Type B pancreatic cell (in vitro differentiated cells): ENCODE measurements at places on chromosomes 5 and 9. TPM values are rescaled to one million over a fixed set of nuclear protein-coding genes. Genes with fewer than 3 reads are reported as not detected.

Gene PLAC8L1
- total RNA-seq, result 0.95 and 2.4 TPM in 2 replicates

Gene ZNG1C
- 27.2 and 33.2 TPM in 2 replicates for total RNA-seq

Gene PCDH12
- not detected in 2 replicates for total RNA-seq

Gene IL9
- total RNA-seq, result not detected in 2 replicates

Gene BTNL8
- 0.87 and 2.0 TPM in 2 replicates for total RNA-seq

Gene IFNA2
- not detected in 2 replicates for total RNA-seq

Gene LHX3
- total RNA-seq, result 0.10 and 0.90 TPM in 2 replicates

Gene PPIC
- total RNA-seq, result 23.4 and 57.7 TPM in 2 replicates

Gene PCDHA13
- 2.6 and 5.1 TPM in 2 replicates for total RNA-seq

Gene SPRY4
- total RNA-seq, result 16.1 and 20.7 TPM in 2 replicates

Gene POLE3
- 43.2 and 54.9 TPM in 2 replicates for total RNA-seq

GRCh38 chr9:83280268-83280667, 217.3 kb upstream of the RASEF start:
- H3K36me3 ChIP-seq, result no peaks in the 10 kb centered on the region
- no peak overlapping the region for H3K27ac ChIP-seq
- H3K27me3 ChIP-seq, result peaks cover 24% of the 10 kb centered on the region
- DNase-seq, result no peak
- peaks cover 10% of the 10 kb centered on the region for H3K4me1 ChIP-seq

- no peak for DNase-seq
- H3K36me3 ChIP-seq, result peaks cover 12% of the 10 kb centered on the region
- H3K4me3 ChIP-seq, result peak overlapping the region; percentile 27
- H3K27ac ChIP-seq, result no peak overlapping the region
- no peaks in the 10 kb centered on the region for H3K27me3 ChIP-seq
Observed at GRCh38 chr9:78239506-78239905, 3.6 kb downstream of the CEP78 start.

- H3K36me3 ChIP-seq, result no peaks in the 10 kb centered on the region
- no peaks in the 10 kb centered on the region for H3K4me1 ChIP-seq
- no peaks in the 10 kb centered on the region for H3K27me3 ChIP-seq
- DNase-seq, result no peak
- H3K4me3 ChIP-seq, result no peak overlapping the region
Observed at GRCh38 chr5:18944771-18945170, 1043.2 kb downstream of the CDH18 start.

GRCh38 chr5:139295346-139296057, 2.0 kb downstream of the MATR3 start:
- peaks cover 7% of the 10 kb centered on the region for H3K36me3 ChIP-seq
- H3K27ac ChIP-seq, result peak overlapping the region; percentile 96
- no peak for DNase-seq
- peaks cover 47% of the 10 kb centered on the region for H3K4me1 ChIP-seq
- no peaks in the 10 kb centered on the region for H3K27me3 ChIP-seq

GRCh38 chr5:85990998-85991397, 626.7 kb upstream of the COX7C start:
- no peaks in the 10 kb centered on the region for H3K27me3 ChIP-seq
- no peak for DNase-seq

DNA sequence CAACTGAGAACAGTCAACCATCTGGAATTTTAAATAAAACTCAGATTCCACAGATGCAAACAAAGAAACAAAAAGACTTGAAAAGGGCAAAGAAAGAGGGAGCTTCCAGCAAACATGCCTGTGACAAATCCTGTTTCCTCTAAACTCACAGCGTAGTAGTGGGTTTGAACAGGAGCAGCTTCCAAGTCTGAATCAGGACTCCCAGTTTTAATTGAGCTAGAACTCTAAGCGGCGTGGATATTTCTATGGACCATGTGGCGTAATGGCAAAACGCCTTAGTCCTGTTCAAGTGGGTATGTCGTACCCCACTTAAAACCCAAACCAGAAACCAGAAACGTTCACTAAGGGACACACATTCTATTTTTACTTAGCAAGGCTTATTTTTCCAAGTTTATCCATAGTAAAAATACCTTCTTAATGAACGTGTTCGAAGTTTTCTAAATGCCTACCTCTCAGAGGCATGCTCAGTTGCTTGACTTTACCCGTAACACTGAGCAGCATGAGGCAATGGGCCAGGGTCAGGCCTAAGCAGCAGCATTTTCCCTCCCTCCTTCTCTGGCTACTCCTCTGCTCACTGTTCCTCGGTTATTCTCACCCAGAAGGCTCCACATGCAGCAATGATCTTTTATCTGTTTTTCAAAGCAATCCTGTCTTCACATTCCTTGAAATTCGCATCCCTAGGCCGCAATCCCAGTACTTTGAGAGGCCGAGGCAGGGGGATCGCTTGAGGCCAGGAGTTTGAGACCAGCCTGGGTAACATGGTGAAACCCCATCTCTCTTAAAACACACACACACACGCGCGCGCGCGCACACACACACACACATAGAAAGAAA, 77.9 kb downstream of the FNBP1 start:
- no peak for DNase-seq
- H3K27me3 ChIP-seq, result no peaks in the 10 kb centered on the region
- H3K36me3 ChIP-seq, result peaks cover 10% of the 10 kb centered on the region
- H3K27ac ChIP-seq, result peak overlapping the region; percentile 70
- no peak overlapping the region for H3K4me3 ChIP-seq

GRCh38 chr5:177376107-177376506, 8.1 kb upstream of the SLC34A1 start:
- peaks cover 1% of the 10 kb centered on the region for H3K4me1 ChIP-seq
- no peaks in the 10 kb centered on the region for H3K36me3 ChIP-seq
- no peak overlapping the region for H3K4me3 ChIP-seq

GRCh38 chr9:127707766-127708165, 978 bp downstream of the CFAP157 start:
- no peak overlapping the region for H3K27ac ChIP-seq
- H3K36me3 ChIP-seq, result no peaks in the 10 kb centered on the region
- no peak for DNase-seq
- H3K4me1 ChIP-seq, result peaks cover 15% of the 10 kb centered on the region

DNA sequence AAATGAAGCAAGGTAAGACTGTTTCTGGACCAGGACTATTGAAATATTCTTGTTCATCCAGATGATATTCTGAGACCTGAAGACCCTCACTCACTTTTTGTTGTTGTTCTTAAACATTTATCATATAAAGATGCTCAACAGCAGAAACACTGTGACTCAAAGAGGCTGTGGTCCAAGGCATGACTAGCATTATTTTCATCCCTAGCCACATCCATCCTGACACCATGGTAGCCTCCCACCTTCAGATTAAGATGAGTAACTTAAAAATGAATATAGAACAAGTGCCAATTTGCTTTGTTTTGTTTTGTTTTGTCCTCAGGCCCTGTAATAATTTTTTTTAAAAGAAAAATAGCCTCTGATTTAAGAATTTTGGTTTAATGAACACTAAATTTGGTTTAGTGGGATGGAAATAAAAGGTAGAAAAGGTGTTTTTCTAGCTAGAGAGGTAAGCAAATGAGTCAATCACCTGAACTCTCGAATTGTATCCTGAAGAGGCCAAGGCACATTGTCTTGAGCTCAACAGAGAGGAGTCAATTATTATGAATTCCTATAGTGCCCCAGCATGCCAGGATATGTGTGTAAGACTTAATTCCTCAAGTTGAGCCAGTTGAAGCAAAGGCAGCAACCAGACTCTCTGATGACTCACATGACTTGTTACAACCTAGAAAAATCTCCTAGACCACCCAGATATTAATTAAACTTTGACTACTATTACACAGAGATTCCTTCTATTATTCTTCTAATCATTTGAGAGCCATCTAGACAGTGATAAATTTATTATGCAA, 380.1 kb upstream of the TUSC1 start:
- no peaks in the 10 kb centered on the region for H3K4me1 ChIP-seq
- no peaks in the 10 kb centered on the region for H3K36me3 ChIP-seq
- H3K27ac ChIP-seq, result no peak overlapping the region

- H3K4me1 ChIP-seq, result peaks cover 11% of the 10 kb centered on the region
- H3K27ac ChIP-seq, result no peak overlapping the region
- no peak overlapping the region for H3K4me3 ChIP-seq
- no peaks in the 10 kb centered on the region for H3K27me3 ChIP-seq
- no peak for DNase-seq
Observed at GRCh38 chr9:13791816-13792215, 512.3 kb upstream of the MPDZ start.

- no peaks in the 10 kb centered on the region for H3K36me3 ChIP-seq
- H3K27me3 ChIP-seq, result peaks cover 6% of the 10 kb centered on the region
- H3K27ac ChIP-seq, result no peak overlapping the region
- no peaks in the 10 kb centered on the region for H3K4me1 ChIP-seq
- no peak for DNase-seq
- H3K4me3 ChIP-seq, result no peak overlapping the region
Observed at GRCh38 chr5:115096034-115096769, 73.5 kb downstream of the TRIM36 start.

DNA sequence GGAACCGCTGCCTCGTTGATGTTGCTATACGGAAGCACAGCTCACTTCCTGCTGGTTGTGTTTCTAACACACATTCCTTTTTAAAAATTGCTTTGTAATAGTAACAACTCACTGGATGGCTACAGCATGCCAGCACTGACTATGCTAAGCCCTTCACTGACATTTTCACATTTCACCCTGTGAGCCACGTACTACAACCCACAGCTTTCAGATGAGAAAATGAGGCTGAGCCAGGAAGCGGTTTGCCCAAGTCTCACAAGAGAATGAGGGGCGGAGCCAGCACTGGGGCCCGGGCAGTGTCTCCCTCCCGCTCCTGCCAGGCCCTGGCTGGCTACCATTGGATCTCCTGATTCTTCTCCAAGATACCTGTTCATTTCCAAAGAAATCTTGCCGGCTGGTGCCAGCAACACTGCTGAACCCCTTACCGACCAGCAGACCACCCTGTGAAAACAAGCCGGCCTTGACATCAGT, 38.3 kb downstream of the FAM78A start:
- H3K27ac ChIP-seq, result peak overlapping the region; percentile 42
- peaks cover 20% of the 10 kb centered on the region for H3K4me1 ChIP-seq
- no peak for DNase-seq
- no peak overlapping the region for H3K4me3 ChIP-seq
- no peaks in the 10 kb centered on the region for H3K36me3 ChIP-seq

DNA sequence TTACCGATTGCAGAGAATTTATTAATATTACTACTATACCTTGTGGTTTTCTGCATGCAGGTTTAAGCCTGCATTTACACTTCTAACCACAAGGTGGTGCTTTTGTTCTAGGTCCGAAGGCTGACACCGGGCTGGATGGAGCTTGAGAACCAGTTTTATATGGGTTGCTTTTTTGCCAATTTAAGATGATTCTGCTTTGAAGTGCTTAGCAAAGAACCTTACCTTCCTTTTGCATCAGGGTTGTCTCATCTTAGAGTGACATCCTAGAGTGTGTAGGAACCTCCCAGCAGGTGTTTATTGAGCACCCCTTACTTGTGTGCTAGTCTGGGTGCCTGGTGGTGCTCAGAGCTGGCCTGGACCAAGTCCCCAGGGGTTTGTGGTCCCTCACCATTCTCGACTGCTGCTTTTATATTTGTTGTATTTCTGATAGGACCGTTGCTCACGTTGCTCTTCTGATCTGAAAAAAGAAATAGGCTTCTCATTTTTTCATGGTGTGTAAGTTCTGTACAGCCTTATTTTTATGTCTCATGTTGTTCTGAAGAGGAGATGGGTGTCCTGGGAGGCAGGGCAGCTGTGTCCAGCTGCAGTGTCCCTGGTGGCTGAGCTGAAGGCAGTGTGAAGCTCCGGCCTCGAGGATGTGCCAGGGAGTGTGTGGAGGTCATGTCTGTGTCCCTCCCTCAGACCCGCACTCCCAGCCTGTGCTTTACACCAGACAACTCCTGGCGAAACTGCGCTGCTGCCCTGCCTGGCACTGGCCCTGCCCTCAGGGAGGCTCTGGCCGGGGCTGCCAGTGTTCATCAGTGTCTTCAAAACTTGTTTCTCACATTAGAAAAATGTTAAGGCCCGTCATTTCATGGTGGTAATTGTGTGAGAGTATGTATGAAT, 54.3 kb downstream of the EHMT1 start:
- peaks cover 47% of the 10 kb centered on the region for H3K4me1 ChIP-seq
- H3K4me3 ChIP-seq, result no peak overlapping the region
- no peaks in the 10 kb centered on the region for H3K27me3 ChIP-seq
- H3K27ac ChIP-seq, result peak overlapping the region; percentile 59
- peaks cover 25% of the 10 kb centered on the region for H3K36me3 ChIP-seq

- DNase-seq, result no peak
- no peak overlapping the region for H3K27ac ChIP-seq
- peaks cover 31% of the 10 kb centered on the region for H3K36me3 ChIP-seq
- H3K4me3 ChIP-seq, result no peak overlapping the region
- H3K27me3 ChIP-seq, result no peaks in the 10 kb centered on the region
Observed at GRCh38 chr5:143314659-143315058, 88.8 kb downstream of the NR3C1 start.

DNA sequence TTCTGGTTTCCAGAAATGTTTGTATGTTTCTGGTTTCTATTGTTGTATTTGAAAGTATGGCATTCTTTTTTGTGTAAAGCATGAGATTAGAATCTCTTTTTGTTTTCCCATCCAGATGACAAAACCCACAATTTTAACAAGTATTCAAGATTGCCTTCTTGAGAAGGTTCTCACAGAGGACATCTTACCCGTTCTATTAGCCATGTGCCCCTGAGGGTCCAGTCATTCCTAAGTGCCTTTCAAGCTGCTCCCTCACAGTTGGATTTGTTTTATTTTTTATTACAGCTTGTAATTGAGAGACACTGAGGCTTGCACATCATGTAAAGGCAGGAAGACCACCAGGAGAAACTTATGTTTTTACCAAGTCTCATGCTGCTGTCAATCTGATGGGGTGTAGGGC, 19.3 kb upstream of the LOX start:
- H3K4me3 ChIP-seq, result no peak overlapping the region
- H3K27me3 ChIP-seq, result peaks cover 3% of the 10 kb centered on the region
- no peak overlapping the region for H3K27ac ChIP-seq
- no peaks in the 10 kb centered on the region for H3K36me3 ChIP-seq

GRCh38 chr5:77083088-77083487, 4.0 kb downstream of the ZBED3 start:
- DNase-seq, result no peak
- H3K27ac ChIP-seq, result no peak overlapping the region
- H3K27me3 ChIP-seq, result no peaks in the 10 kb centered on the region
- H3K4me3 ChIP-seq, result no peak overlapping the region
- peaks cover 29% of the 10 kb centered on the region for H3K36me3 ChIP-seq

DNA sequence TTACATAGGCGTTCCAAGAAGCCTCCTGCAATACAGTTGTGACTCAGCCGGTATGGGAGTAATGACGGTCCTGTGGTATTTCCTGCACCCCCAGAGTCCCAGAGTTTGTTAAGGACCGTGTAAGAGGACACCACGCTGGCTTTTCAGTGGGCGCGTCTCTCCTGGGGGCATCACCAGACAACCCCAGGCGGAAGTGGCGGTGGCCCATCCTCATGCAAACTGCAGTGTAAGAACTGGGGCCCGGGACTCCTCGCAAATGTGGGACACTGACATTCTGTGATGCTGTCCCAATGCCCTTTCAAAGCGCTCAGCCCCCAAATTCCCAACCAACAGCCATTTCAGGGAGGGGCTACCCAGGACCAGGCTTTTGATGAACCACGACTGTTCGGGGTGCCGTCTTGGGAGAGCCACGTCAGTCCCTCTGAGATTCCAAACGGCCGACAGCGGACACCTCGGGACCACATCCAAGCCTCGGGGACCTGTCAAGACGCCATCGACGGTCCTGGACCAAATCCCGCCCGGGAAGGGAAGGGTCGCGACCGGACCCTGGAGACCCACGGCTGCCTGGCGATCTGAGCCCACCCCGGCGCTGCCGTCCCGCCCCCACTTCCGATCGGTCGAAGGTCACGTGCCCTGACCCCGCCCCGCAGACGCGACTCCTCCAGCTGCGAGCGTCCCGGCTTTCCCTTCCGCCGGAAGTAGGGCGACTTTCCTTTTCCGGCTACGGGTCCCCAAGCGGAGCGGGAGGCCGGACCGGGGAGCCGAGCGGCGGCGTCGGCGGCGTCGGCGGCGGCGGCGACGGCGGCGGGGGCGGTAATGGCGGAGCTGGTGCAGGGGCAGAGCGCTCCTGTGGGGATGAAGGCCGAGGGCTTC, at the start of gene FUBP3:
Gene FUBP3, plus strand, starts transcription at position 713 of the 873 bp plus-strand sequence. Its CDS starts 104 bp downstream, at position 817.
- H3K36me3 ChIP-seq, result no peaks in the 10 kb centered on the region
- H3K27me3 ChIP-seq, result peaks cover 8% of the 10 kb centered on the region
- peak within 1 kb of the TSS; percentile 92 for H3K27ac ChIP-seq
- H3K4me1 ChIP-seq, result peaks cover 6% of the 10 kb centered on the region
- DNase-seq, result peak; percentile 88
- peak within 1 kb of the TSS; percentile 92 for H3K4me3 ChIP-seq
